Left renal pelvis (tissue), 4 donors: ENCODE measurements at places on chromosomes 11 and 22.

DNA sequence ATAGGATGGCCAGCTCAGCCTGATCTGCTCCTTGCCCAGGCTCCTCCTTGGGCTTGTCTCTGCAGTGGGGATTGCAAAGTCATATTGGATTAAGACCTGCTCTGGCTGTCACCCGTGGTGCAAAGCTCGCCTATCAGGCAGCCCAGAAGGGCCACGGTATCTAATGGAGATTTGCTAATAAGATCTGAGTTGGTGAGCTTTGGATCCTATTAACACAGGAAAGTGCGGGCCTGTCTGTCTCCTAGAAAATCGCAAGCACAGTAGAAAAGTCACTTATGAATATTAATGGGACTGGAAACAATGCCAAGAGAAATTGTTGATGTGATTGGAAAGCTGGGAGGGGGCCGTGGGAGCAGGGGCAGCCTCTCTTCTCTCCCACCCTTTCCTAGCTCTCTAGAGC, 72.8 kb downstream of the CHST1 start:
- DNase-seq: no peak

- no peak for DNase-seq
These were observed 45.7 kb upstream of the CD5 start for GRCh38 chr11:61056571-61056970.

GRCh38 chr11:126134461-126135155, 71.9 kb upstream of the CDON start:
- DNase-seq: no peak

GRCh38 chr22:28855355-28856094, 27.8 kb upstream of the ZNRF3 start:
- DNase-seq: peak; percentile 72

GRCh38 chr11:9351321-9351881, 33.1 kb upstream of the IPO7 start:
- no peak for DNase-seq

- no peak for DNase-seq
These were observed 25.9 kb upstream of the TOLLIP start for GRCh38 chr11:1335264-1335810.

- DNase-seq: no peak
These were observed 263.0 kb downstream of the OPCML start for GRCh38 chr11:133269267-133269666.

- no peak for DNase-seq
These were observed 761.2 kb downstream of the DLG2 start for GRCh38 chr11:84865791-84866535.

DNA sequence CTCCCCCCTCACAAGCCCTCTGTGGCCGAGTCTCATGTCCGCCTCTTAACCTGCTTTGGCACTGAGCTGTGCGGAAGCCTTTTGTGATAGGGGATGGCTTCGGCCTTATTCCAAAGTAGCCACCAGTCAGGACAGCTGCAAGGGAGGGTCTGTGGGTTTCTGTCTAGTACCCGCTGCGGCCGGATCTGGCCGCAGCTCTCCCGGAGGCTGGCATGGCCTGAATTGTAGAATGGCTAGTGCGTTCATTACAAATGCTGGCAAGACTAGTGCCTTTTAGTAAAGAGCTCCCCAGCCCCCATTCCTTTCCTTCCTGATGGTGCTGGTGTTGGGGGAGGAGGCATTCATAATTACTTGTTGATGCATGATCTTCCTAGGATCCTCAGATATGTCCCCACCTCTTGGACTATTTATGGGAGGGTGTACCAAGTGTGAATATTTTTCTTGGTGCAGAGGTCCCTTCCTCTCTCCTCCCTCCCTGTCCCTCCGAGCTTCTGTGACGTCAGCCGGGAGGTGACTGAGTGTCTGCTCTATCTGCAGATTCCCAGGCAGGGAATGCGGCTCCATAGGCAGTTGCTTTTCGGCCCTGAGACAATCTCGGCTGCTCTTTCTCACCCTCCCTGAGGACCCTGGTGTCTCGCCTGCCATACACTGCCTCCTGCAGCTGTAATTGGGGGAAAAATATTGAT, 108.7 kb upstream of the E2F8 start:
- DNase-seq: no peak

DNA sequence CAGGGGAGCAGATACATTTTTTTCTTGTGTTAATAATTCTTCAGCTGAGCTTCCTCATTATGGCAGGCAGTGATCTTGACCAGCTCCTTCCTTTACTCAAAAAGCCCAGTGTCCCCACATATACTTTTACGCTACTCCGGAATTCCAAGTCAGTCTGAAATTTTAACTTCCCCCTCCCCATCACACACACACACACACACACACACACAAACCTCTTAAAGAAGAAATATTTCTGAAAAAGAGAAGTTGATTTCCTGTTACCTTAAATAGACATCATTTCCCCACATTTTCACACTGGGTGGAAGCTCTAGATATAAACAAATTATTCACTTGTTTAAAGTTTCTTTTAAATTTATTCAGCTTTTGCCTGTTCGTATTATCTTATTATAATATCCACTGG, 113.9 kb downstream of the DBX1 start:
- no peak for DNase-seq

DNA sequence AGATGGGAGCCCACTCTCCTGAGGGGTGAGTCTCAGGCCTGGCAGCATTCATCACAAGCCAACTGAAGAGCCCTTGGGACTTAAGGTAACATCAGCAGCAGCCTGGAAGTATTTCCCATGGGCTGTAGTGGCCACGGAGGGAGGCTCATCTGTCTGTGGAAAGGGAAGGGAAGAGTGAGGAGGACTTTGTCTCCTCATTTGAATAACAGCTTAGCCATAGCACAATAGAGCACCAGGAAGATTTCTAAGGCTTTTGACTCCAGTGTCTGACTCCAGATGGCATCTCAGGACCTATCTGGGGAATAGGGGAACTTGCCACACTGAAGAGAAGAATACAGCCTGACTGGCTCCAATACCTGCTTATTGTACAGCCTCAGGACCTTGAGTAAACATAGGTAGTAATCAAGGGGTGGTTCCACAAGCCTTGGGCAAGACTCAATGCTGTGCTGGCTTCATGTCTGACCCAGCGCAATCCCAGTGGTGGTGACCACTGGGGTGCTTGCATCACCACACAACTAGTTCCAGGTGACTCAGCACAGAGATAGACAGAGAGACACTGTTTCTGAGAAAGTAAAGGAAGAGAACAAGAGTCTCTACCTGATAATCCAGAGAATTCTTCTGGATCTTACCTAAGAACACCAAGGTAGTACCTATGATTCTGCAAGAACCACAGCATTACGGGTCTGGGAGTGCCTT, 510.5 kb upstream of the CCDC179 start:
- DNase-seq: no peak

- no peak for DNase-seq
These were observed 30.3 kb downstream of the DKK3 start for GRCh38 chr11:11978098-11978637.

DNA sequence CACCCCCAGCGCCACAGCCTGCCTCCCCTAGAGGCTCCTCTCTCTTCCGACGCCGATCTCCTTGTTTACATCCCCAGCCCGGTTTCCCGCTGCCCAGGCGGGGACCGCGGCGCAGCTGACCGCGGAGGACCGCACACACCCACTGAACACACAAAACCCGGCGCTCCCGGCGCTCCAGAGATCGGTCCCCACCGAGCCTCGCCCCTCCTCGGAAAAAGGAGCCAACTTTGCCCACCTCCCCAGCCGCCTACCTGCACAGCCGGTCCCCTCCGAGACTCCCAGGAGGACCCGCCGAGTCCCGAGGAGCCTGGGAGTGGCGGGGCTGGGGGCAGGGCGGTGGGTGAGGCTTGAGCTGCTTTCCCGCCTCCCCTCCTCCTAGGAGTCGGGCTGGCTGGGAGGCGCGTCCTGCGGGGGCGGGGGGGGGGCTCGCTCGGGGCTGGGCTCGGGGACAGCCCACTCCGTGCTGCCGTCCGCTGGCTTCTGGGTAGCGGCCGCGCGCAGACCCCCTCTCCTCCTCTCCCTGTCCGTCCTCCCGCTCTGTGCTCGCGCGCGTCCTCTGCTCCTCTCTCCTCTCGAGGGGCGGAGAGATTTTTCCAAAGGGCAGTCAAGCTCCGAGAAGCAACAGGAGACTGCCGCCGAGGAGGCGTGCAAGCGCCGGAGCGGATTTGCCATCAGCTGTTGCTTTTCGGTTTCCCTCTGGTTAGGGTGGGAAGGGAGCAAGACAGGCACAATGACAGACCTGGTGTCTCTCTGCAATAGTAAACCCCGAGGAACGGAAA, at the start of gene FXYD6:
Gene FXYD6 (minus strand): TSS at position 318 of the 779 bp plus-strand sequence. CDS start 33,882 bp downstream, outside the sequence.
- DNase-seq: peak; percentile 74

- no peak for DNase-seq
These were observed 43.2 kb downstream of the F2 start for GRCh38 chr11:46762248-46762647.

GRCh38 chr11:116826751-116827431, 2.8 kb upstream of the APOC3 start:
- no peak for DNase-seq

DNA sequence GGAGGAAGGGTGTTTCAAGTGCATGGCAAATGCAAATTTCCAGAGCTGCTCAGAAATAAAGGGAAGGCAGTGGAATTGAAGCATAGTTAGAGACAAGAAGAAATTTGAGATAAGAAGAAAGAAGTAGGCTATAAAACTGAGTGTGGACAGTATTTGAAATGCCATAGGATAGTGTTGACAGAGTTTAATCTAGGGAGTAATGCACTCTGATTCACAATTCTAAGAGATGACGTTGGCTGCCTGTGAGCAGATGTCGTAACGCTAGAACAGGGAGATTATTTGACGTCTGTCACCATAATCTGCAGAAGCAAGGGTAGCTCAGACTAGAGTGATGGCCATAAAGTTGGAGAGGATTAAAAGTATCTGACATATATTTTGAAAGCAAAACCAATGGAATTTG, 389.9 kb upstream of the KIRREL3 start:
- no peak for DNase-seq

- DNase-seq: no peak
These were observed 59.2 kb upstream of the CD5 start for GRCh38 chr11:61042961-61043540.

GRCh38 chr11:121437686-121438078, 14.4 kb upstream of the SORL1 start:
- no peak for DNase-seq

DNA sequence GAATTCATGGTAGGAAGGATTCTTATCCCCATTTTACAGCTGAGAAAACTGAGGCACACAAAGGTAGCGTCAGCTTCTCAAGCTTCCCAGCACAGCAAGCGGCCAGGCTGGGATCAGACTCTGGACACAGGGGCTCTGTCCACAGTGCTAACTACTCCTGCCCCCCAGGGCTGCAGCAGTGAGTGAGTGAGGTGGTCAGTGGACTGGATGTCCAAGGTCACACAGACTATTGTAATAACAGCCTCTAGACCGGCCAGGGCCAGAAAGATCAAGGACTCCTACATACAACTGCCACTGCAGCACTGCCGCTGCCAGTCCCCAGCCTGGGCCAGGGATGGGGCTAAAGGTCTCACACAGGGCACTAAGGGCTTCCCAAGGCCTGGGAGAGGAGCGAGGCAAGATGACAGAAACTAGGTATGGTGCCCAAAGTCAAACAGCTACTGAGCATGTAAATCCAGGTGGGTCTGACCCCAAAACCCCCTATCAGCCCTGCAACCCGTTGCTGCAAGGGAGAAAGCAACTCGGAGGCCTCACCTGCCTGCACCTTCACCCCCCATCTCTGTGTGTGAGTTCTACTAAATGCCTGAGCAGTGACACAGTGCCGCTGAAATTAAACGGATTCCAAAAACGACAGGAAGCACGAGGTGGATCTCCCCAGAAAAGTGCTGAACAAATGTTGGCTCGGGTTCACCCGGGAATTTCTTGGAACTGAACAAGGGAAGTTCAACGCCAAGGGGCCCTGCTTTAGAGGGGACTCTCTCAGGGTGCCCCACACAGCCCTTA, 161.8 kb upstream of the GRK3 start:
- DNase-seq: no peak

GRCh38 chr11:2839395-2839943, 46.1 kb downstream of the CDKN1C start:
- DNase-seq: no peak

GRCh38 chr22:19986011-19986409, 30.6 kb downstream of the ARVCF start:
- DNase-seq: no peak

GRCh38 chr11:110355011-110355744, 58.8 kb upstream of the RDX start:
- no peak for DNase-seq

DNA sequence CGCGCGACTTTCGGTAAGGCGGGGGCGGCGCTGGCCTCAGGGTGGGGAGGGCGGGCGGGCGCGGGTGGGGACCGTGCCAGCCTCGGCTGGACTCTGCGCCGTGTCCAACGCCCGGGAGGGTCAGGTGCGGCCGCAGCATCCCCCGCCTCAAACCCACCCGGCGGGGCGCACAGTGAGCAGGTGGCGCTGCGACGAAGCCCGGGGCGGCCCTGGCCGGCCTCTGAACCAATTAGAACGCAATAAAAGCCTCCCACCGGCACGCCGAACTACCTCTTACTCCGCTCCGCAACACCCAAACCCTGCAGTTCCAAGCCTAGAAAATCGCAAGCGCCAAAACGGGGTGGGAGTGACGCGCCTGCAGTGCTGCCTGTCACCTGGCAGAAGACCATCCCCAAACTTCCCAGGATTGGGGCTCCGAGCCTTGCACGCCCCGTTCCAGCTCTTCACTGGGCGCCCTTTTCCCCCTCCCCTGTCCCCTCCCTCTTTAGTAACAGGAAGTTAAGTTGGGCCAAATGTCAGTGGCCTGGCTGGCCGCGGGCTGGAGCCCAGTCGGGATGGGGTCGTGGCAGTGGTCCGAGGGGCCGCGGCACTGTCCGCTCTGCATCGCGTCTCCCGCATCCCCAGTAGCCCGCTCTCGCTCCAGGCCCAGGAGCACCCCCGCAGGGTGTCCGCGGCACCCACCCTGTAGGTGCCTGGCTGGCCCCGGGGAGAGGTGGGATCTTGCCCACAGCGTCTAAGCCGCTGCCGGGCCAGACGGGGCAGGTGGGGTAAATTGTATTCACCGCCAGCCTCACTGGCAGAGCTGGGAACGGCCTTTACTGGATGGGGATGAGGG, 541 bp downstream of the MICAL2 start:
- DNase-seq: no peak
